Amniotic epithelial cell (primary cell): ENCODE measurements at places on chromosomes 6 and 20.

DNA sequence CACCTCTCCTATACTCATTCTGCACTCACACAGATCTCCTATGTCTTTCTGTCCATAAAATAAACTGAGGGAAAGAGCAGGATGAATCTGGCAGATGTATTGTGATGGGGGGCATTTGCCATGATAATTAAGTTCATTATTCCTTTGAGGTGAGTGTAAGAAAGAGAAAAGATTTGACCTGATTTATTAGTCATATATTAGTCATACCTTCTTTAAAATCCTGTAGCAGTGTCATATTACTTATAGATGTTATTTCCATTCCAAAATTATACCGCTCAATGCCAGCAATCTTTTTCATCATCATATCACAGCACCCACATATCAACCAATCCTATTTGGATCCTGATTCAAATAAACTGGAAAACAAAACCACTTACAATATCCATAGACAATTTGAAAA, 733.3 kb upstream of the SLC35B3 start:
- DNase-seq, result no peak

- no peak for DNase-seq
Observed at GRCh38 chr6:159214281-159214680, 45.1 kb downstream of the FNDC1 start.

DNA sequence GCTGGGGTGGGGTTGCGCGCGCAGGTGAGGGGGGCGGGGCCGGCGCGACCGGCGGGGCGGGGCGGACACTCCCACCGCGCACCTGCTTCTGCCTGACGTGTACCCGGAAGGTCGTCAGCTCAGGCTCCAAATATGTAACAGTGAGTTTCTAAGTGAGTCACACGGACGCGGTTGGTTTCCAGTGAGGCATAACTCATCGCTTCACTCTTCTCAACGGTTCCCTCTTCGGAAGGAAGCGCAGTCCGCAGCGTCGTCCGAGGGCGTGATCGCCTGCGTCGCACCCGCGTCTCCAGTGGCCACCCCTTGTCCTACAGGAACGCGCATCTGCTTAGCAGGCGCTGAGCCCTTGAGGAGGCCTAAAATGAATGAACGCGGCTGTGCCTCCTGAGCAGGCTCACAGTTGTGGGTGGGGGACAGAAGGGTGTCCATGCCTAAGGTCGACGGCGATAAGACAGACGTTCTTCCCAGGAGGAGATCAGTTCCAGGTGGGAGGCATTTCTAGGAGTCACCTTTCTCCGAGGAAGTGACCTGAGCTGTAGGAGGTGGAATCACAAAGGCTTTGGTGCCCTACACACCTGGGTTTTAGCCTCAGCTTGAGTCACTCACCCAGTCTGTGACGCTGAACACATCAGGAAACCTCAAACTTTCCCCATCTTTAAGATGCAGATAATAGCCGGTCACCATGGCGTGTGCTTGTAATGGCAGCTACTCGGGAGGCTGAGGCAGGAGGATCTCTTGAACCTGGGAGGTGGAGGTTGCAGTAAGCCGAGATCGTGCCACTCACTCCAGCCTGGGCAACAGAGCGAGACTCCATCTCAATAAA, 50.9 kb upstream of the EZR start:
- peak; percentile 89 for DNase-seq

DNA sequence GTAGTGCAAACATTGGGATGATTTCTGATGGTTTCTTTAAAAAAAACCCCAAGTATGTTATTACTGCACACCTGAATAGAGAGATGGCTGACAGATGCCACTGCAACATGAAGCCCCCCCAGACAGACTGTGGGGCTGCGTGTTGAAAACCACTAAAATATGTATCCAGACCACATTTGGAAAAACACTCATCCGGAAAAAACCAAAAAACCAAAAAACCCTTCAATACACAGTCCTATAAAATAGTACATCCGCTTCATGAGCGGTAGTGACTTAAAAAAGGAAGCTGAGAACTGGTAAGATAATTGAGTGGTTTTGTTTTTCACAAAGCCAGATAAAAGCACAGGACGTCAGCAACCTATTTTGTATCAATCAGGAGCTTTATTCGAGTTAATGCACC, 47.1 kb upstream of the EDN3 start:
- no peak for DNase-seq

DNA sequence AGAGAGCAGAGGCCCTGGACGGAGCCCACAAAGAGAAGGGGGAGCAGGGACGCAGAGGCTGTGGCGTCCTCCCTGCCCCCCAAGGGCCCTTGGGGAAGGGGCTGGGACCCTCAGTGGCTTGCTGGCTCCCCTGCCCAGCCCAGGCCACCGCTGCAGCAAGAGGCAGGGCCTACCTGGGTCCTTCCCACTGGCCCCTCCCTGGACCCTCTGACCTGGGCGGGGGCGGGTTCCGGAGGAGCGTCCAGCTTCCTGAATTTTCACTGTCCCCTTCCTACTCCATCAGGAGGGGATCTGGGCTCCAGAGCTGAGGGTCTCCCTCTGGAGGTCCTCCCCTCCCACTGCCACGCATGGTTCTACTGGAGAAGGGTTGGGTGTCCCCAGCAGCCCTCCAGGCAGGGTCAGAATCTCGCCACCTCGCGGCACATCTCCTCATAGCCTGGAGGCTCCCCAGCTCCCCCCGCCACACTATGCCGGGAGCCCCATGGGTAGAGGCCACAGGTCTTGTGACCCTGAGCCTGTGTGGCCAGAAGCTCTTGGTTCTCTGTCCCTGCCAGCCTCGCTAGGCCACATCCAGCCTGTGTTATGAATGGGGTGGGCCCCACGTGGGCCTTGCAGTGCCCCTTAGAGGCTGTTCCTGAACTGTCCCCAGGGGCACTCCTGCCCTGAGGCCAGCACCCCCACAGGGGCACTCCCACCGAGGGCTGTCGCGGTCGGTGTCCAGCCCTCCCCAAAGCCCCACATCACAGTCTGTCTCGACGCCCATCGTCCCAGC, 1.0 kb upstream of the SOX18 start:
- DNase-seq, result no peak

DNA sequence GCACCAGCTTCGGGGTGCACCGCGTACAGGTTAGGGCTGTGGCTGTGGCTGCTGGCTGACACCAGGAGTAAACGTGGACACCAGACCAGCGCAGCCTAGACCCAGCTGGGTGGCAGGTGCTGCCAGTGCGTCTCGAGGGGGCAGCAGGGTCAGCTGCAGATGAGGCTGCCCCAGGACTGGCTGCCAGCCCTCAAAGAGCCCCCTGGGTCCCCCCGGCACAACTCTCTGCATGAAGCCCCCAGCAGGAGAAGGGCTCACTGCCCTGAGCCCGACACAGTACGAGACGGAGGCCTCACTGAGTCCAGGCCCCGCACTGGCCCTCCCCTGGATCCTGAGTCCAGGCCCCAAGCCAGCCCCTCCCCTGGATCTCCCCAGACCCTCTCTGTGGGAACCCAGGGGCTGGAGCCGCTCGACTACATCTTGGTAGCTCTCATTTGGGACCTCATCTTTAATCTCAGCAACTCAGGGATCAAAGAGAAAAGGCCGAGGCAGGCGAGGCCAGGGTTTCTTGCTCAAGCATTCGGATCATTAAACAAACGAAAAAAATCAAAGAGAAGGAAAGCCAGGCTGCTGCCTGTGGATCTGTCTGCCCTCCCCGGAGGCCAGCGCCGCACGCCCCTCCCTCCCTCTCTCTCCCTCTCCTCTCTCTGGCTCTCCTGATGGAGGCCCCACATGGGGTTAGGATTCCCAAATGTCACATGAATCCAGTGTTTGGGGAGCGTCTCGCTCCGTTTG, 7.0 kb upstream of the NKAIN4 start:
- DNase-seq, result no peak

DNA sequence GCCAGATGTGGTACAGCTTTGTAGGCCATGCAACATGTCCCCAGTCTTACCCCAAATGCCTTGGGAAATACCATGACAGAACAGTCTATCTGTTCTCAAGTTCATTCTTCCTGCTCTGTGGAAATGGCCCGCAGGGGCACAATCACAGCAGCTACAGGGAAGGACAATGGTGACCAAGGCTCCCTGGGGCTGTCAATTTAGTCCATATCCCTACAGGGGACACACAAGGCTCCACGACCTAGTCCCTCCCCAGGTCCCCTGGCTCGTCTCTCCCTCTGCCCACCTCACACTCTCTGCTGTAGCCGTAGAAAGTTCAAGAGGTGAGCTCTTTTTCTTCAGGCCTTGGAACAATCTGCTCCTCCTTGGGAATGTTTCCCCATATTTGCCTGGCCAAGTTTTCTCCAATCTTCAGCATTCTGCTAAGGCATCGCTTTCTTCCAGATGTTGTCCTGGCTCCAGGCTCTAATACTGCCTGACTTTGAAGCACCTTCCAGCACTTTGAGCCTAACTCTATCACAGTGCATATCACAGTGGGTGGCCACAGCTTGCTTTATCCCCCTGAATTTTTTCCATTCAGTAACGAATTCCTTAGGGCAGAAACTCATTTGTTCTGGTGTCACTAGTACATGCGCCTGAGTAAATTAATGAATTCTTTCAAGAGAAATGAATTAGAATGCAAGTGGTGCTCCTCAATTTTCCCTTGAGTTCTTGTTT, 92.6 kb downstream of the MAP3K7 start:
- DNase-seq, result no peak

DNA sequence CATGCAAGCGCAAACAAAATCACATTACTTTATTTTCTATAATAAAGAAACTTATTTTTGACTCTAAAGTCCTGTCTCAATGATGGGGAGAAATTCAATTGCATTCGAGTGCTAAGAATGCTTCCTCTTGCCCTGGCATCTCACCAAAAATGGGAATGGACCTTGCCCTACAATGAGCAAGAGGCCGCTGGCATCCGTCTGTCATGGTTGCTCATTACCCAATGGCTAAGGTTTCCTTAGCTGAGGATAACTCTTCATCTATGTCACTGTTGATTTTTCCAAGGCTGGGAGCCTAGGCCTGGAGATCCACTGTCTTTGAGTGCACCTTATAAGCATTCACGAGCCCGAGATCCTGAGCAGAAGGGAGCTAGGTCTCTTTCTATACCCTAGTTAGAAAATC, 471.3 kb upstream of the NRSN1 start:
- DNase-seq, result no peak

DNA sequence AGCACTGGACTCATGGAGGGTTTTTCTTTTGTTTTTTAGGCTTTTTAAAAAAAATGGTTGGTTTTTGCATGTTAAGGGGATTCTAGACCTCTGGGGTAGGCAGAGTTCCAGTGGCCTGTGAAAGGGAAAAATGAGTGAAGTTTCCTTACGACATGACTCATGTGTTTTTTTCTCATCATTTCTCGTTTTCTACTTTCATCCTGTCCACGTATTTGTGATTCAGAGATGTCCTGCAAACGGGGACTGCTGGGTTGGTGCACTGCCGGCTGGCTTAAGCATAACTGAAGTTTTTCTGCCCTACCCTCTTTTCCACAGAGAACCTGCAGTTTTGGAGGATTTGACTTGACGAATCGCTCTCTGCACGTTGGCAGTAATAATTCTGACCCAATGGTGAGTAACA, 182.3 kb downstream of the SASH1 start:
- DNase-seq, result peak; percentile 80

GRCh38 chr20:7736336-7736735, 203.9 kb downstream of the HAO1 start:
- DNase-seq, result no peak

GRCh38 chr20:8043687-8044282, 24.2 kb upstream of the TMX4 start:
- DNase-seq, result peak; percentile 58

- DNase-seq, result no peak
Observed at GRCh38 chr6:170098428-170099170, 192.3 kb downstream of the DLL1 start.

- peak; percentile 72 for DNase-seq
Observed at GRCh38 chr20:5848711-5849505, 98.7 kb downstream of the SHLD1 start.

DNA sequence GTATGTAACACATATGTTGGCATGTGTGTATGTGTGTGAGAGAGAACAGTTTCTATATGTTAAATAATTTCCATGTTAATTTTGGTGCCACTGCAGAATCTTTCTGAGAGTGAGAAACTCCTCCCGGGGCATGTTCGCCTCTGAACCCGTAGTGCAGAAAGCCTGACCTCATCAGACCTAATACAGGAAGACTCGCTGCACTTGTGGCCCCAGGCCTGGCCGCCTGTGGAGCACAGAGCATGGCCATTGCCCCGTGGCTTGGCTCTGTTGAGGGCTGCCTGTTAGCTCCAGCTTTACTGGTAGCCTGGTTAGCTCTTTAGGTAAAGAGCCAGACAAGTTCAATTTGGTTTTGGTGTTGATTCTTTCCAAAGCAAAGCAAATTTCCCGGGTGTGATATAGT, 25.5 kb downstream of the FARS2 start:
- DNase-seq, result no peak

DNA sequence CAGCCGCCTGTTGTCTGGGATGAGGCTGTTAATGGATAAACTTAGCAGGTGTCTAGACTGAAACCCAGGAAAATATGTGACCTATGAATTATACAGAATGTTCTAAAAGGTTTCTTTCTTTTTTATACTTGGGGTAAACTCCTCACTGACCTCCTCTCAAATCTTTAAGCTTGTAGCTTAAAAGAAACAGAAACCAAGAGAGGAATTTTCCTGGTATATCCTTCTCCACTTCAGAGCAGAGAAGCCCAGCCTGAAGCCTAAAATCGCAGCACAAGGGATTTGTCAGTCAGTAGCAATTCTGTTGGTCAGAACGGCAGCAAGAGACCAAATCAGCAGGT, 99.4 kb upstream of the RIPOR2 start:
- DNase-seq, result no peak

DNA sequence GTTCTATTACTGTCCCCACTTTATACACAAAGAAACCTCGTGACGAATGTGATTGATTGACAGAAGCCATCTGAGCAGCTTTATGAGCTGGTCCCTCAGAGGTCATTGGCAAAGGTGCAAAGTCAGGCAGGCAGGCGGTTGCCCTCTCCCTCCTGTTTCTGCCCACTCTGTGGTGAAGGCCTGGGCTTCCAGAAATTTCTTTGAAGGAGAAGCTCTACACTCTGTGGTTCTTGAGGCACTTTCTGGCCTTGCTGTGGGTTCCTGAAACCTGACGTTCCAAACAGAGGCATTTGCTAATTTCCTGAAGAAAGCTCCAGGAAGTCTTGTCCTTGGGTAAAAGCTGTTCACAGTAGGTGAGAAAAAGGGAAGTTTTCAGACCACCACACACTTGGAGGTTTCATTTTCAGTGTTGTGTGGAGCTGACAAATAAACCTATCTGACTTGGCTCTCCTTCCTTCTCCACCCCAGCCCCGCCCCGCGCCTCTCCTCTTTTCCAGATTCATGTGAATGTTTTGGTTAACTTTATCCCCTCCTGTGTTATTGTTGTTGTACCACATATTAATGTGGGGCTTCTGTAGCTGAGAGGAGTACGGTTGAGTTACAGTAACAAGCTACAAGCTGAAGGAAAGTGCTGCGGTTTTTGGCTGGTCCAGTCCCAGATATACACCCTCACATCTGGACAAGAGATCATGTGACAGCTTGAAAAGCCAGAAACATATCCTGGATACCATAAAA, 274.1 kb downstream of the CLIC5 start:
- DNase-seq, result peak; percentile 76

GRCh38 chr20:9570612-9571011, 56.2 kb downstream of the LAMP5 start:
- no peak for DNase-seq
